ENCODE measurements at places on chromosomes 7 and 10.

DNA sequence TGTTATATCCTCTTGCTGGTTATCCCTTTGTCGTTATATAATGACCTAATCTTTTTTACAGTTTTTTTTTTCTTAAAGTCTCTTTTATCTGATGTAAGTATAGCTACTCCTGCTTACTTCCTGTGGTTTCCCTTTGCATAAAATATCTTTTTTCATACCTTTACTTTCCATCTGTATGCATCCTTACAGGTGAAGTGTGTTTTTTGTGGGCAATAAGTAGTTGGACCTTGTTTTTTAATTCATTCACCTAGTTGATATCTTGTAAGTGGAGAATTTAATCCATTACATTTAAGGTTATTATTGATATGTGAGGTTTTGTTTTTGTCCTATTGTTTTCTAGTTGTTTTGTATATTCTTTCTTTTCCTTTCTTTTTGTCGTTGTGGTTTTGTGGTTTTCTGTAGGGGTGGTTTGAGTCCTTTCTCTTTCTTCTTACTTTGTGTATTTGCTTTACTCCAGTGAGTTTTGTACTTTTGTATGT lies 168.6 kb downstream of the MLLT10 start:
- no peak for DNase-seq

DNA sequence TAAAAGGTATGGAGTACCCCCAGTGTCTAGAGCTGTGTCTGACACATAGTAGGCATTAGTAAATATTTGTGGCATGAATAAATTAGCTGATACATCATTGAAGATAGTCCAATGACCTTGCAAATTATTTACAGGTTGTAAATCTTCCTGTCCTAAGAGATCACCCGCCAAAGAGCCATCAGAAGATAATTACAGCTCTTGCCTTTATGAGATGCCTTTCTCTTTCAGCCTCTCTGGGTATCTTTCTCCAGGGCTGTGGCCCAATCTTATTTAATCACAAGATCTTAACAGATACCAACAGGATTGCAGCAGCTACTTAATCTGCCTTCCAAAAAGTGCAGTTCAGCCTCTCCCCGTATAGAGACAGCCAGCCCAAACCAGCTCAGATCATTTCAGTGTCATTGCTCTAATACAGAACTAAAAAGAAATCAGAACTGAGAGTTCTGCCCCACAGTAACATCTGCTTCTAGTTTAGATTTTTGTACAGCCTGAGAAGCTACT lies 41.5 kb downstream of the MYOF start:
- no peak for DNase-seq

DNA sequence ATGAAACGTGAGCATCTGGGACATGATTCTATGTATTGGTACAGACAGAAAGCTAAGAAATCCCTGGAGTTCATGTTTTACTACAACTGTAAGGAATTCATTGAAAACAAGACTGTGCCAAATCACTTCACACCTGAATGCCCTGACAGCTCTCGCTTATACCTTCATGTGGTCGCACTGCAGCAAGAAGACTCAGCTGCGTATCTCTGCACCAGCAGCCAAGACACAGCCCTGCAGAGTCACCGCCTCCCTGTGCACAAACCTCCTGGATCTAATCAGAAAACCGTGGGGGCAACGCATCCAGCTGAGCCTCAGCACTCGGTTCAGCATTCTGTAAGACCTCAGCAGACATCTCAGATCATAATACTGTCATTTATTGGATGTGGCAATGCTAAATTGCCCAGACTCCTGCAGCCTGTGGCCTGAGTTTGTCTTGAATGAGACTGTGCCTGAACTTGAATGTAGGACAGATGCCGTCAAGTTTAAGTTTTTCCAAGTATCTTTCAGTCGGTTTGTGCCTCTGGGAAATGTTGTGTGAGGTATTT lies 41.5 kb upstream of the PRSS58 start:
- no peak for DNase-seq

DNA sequence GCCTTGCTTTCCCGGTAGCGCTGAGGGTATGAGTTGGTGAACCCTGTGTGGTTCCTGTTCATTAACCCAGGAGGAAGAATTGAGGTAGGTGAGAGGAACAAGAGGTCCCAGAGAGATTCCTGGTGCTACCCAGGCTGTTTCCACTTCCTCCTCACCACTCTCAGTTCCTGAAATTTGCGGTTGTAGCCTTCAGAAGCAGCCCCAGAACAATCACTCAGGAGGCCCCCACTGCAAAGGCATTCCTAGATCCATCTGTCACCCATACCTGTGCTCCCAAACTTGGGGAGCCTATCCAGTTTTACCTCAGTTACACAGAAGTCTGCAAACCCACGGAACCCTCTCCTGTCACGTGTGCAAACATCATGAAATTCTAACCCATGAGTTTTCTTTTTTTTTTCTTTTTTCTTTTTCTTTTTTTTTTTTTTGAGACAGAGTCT lies 9.0 kb upstream of the PIP4K2A start:
- no peak for DNase-seq

DNA sequence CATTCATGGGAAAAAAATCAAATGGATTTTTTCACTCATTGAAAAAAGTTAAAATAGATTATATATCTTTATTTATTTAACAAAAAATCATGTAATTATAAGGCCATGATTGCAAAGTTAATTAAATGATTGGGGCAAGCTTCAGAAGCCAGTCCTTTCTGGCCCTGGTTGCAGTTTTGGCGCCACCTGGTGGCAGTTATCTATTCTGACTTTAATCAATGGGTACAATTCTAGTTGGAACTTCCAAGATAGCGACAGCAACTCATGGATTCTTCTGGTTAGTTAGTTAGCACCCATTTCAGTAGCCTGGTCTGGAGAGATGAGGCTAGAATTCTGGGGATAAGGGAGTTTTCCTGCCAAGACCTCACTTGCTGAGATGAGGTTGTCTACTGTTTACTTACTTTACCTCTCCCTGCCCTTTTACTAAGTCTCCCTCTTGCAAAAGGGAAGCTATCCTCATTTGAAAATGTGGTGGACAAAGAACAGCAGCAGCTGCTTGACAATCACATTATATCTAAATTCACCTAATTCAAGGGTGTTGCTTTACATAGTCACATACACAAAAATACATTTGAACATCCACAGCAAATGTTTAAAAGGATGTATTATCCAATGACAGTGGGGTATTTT lies 42.3 kb downstream of the NOC3L start:
- peak; percentile 25 for DNase-seq

- peak; percentile 61 for DNase-seq
Measured at GRCh38 chr7:148700661-148701064, 2.0 kb downstream of the CUL1 start.

- no peak for DNase-seq
Measured at GRCh38 chr7:77450613-77451012, 34.5 kb upstream of the GSAP start.

- no peak for DNase-seq
Measured at GRCh38 chr10:125417605-125418004, 257.2 kb upstream of the CTBP2 start.

- no peak for DNase-seq
Measured at GRCh38 chr7:23356726-23357125, 57.6 kb downstream of the MALSU1 start.

DNA sequence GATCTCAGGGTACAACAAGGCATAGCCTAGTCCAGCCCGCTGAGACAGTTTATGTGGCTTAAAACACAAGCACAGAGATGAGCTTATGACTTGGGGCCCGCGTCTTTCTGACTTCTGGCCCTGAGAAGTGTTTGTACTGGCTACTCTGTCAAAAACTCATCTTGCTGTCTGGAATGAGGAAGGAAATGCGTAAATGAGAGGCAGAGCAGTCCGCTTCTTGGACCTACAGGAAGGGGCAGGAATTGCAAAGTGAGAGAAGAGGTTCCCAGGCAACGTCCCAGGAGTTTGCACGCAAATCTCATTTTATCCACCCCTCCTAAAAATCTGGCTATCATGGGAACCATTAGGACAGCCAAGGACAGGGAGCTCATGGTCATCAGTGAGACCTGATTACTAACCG lies 5.5 kb downstream of the ANXA11 start:
- no peak for DNase-seq

DNA sequence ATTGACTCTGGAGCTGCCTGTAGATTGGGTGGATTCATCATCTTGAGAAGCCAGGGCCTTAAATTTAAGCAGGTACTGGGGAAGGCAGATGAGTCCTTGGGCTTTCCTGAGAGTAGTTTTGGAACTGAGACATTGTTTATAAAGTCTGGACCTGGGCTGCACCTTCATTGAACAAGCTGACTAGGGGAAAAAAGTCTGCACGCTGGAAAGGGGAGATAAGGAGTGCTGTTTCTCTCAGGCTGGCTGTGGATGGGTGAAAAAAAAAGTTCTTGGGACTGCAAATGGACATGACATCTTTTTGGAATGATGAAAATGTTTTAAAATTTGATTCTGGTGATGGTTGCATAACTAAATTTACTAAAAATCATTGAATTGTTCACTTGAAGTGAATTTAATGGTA lies 12.0 kb downstream of the SEC24C start:
- no peak for DNase-seq

DNA sequence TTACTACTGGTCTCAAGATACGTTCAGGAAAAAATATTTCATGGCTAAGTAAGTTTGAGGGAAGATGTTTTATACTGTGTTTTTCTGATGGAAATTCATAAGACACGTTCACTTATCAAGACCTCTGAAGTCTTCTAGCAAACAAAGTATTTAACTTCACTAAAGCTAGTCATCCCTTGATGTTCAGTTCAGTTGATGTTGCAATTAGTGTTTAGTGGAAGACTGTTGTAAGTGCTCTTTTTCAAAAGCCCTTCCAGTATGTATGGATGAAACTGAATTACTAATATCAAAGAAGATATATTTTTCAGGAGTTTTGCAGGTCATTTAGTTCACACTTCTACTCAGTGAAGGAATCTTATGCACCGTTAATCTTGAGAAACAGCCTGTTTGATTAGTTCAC lies 25.1 kb downstream of the CUL1 start:
- DNase-seq = no peak

GRCh38 chr7:157613575-157614322 lies 276.9 kb downstream of the DNAJB6 start:
- no peak for DNase-seq

DNA sequence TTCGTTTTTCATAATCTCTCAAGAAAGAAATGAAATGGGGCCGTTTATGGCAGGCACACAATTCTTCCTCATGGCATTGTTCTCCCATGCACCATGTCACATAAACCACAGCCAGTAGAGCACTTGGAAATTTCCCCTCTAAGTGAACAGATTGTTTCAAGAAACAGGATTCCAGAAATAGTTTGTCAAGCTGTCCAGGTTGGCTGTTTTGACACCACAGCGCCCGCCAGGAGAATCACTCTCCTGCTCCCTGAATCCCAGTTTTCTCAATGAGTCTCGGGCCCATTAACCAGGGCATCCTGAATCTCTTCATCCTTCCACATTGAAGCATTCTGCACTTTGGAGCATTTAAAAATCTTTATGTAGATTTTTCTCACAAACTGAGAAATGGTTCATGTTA lies 172.2 kb upstream of the NEBL start:
- no peak for DNase-seq

- no peak for DNase-seq
Measured at GRCh38 chr10:33815776-33816175, 481.3 kb upstream of the NRP1 start.

- no peak for DNase-seq
Measured at GRCh38 chr7:40763319-40764287, 628.8 kb downstream of the SUGCT start.

DNA sequence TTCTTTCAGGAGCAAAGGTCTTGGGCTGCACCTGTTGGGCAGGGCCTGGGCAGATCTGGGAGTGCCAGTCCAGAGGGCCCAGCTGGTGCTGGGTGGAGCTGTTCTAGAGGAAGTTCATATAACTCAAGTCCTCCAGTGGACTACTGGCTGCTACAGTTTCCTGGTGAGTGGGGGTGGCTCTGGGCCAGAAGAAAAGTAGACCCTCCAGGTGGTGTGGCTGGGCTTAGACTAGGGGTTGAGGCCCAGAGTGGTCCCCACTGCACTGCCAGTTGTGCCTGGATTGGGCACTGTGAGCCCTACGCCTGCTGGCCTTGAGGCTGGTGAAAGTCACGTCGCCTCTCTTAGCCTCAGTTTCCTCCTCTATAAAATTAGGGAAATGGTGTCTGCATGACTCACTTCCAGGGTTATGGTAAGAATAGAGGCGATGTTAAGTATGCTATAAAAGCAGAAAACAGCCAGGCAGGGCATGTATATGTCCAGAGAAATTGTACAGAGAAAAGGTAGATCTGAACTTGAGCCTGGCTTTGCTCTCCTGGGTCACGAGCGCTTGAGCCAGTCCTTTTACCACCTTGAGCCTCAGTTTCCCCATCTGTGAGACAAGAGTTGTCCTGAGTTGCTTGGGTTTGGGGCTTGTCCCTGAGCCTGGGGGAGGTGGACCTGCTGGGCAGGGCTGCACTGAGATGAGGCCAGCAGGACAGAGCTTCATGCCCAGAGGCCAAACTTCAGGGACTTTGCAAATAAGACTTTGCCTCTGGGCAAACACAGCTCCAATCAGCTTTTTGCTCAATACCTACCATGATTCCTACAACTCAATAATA lies 3.8 kb upstream of the CLDN3 start:
- DNase-seq = no peak

DNA sequence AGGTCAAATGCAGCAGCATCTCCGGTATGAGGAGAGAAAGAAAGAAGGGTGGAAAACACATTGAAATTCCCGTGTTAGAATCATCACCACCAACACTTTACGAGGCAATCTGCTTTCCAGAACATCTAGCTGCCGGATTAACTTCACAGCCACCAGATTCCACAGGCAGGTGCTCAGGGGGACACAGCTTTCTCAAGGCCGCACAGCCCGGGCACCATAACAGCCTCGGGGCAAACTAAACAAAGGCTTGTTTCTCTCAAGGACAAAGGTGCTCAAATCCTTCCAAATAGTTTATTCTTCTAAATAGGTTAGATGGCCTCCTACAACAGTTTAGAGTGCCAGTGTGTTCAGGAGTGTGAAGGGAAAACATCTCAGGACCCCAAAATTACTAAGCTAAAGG lies 156.3 kb downstream of the DIP2C start:
- DNase-seq = no peak

GRCh38 chr7:37289367-37289766 lies 159.3 kb downstream of the ELMO1 start:
- no peak for DNase-seq

- no peak for DNase-seq
Measured at GRCh38 chr7:42247301-42247700, 10.3 kb upstream of the GLI3 start.

DNA sequence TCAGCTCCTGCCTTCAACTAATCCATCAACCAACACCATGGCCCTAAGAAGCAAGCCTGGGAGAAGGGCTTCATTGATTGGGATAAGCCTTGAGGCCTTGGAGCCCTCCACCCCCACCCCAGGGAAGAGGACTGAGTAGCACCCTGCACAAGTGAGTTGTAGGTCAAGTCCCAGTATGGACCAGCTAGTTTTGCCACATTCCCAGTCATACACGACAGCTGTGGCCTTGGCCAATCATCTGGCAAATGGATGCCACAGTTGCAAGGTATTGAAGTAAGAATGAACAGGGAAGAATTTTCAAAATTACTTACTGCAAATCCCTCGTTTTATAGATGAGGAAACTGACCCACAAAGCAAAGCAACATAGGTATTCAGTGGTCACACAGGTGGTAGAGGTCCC lies 109.7 kb downstream of the STRA8 start:
- DNase-seq = no peak
